ENCODE measurements at places on chromosomes 12 and 14. TPM values are rescaled to one million over a fixed set of nuclear protein-coding genes. Genes with fewer than 3 reads are reported as not detected.

INHBE gene
- 2.0 TPM for total RNA-seq

MYBPC1 gene
- total RNA-seq: not detected

GRCh38 chr12:3247629-3248161 lies 170.5 kb downstream of the TSPAN9 start:
- no peak for DNase-seq
- H3K27ac ChIP-seq: no peak overlapping the region
- H3K4me3 ChIP-seq: no peak overlapping the region
- peaks cover 4% of the 10 kb centered on the region for H3K36me3 ChIP-seq
- H3K27me3 ChIP-seq: no peaks in the 10 kb centered on the region

GRCh38 chr12:98698603-98699463 lies 53.7 kb downstream of the APAF1 start:
- no peak overlapping the region for H3K4me3 ChIP-seq
- H3K27ac ChIP-seq: no peak overlapping the region
- H3K27me3 ChIP-seq: no peaks in the 10 kb centered on the region
- H3K36me3 ChIP-seq: peaks cover 11% of the 10 kb centered on the region
- no peak for DNase-seq

GRCh38 chr12:80952443-80952842 lies 14.7 kb upstream of the LIN7A start:
- no peak overlapping the region for H3K4me3 ChIP-seq
- no peak for DNase-seq

DNA sequence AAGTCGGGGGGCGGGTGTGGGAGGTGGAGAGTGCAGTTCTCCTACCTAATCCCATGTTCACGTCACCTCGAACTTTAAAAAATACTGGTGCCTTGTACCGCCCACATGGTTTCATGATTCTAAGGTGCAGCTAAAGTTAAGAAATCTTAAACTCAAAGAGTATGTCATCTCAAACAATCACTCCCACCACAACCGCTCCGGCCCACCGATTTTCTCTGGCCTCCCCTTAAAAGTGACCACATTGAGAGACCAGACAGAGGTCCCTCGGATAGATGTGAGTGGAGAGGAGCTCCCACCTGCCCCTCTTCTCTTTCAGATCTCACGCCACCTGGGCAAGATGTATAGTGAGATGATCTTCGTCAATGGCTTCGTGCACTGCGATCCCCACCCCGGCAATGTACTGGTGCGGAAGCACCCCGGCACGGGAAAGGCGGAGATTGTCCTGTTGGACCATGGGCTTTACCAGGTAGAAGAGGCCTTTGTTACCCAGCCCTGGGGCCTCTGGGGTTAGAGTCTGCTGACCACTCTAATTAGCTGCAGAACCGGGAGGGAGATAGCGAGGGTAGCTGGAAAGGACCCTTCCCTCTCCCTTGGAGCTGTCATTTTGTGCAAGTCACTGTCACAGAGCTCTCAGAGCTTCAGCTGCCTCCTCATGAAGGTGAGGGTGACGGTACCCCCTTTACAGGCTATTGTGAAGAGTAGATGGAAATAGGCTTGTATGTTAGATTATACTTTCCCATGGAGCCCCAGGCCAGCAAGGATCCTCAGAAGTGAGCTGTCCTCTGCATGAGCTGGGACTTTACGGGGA lies 124.4 kb downstream of the ADCK1 start:
- H3K4me3 ChIP-seq: no peak overlapping the region
- H3K27me3 ChIP-seq: no peaks in the 10 kb centered on the region
- peaks cover 3% of the 10 kb centered on the region for H3K4me1 ChIP-seq
- no peak for DNase-seq
- peaks cover 5% of the 10 kb centered on the region for H3K36me3 ChIP-seq

PRKAB1 gene
- total RNA-seq: 44.7 TPM

DNA sequence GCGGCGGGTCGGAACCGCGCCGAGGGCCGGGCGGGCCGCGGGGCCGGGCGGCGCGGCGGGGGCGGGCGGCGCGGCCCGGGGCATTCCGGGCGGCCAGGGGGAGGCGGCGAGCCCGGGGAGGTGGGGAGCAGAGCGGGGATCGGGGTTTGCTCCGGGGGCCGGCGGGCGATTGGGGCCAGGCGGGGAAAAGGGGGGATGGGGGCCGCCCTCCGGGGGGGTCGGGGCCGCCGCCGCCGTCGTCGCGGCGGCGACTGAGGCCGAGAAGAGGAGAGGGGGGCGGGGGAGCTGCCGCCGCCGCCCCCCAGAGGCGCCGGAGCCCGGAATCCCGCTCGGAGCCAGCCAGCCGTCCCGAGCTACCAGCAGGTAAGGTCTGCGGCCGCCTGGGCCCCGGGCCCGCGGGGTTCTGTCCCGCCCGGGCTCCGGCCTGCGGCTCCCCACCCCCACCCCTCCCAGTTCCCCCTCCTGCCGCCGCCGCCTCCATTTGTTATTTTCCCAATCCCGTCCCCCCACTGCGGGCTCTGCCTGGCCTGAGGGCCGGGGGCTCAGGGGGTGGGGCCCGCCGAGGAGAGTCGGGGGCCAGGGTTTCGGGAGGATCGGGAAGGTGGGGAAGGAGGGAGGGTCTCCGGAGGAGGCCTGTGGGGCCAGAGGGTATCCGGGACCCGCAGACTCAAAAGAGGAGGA lies 403 bp downstream of the ATN1 start:
- H3K4me1 ChIP-seq: peaks cover 65% of the 10 kb centered on the region
- H3K27me3 ChIP-seq: no peaks in the 10 kb centered on the region
- peak overlapping the region; percentile 95 for H3K27ac ChIP-seq

DNA sequence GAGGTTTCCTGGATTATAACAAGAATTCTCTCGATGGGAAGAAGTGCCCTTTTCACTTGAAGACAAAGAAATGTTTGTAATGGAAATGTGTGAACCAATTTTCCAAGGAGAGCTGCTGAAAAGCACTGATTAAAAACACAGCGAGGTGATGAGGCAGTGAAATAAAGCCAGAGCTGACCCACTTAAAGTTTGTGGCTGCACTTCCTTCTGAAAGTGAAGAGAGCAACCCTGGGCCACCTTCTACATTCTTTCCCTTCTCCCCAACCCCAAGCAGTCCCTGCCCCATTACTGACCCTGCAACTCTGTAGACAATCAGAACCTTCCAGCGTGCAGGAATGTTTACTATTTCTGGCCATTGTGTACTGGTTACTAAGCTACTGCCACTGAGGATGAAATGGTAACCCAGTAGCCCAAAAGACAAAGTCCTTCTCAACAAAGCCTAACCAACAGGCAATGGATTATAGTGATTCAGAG lies 173.9 kb downstream of the TTC7B start:
- H3K27me3 ChIP-seq: no peaks in the 10 kb centered on the region
- no peak overlapping the region for H3K4me3 ChIP-seq
- peaks cover 9% of the 10 kb centered on the region for H3K36me3 ChIP-seq
- peaks cover 18% of the 10 kb centered on the region for H3K4me1 ChIP-seq

TCL1B gene
- total RNA-seq: not detected

NGB gene
- not detected for total RNA-seq

DNA sequence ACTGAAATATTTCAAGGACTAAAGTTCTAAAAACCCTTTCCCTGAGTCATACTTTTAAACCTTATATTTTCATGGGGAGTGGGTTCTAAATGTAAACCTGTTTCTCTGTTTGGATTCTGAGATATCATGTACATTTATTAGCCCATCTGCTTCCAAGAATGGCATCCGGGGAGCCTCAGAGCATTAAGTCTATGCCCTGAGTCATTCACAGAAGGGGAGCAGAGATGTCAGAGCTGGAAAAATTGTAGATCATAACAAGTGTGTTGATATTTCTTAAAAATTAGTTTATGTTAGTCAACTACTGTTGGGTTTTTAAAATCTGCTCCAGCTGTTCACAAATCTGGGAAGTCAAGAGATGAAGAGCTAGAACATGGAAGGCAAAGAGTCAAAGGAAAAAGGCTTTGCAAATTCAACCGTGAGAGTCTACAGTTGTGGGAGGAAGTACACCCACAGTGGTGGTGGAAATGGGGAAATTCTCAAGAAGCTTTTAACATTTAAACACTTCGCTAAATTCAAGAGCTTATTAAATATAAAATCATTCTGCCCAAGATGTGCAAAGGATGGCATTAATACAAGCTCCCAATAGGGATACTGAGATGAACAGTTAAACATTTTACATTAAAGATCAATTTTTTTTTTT lies 70.5 kb upstream of the FLRT2 start:
- no peaks in the 10 kb centered on the region for H3K27me3 ChIP-seq
- DNase-seq: no peak
- H3K4me1 ChIP-seq: peaks cover 19% of the 10 kb centered on the region

GRCh38 chr12:53044896-53045695 lies 4.8 kb upstream of the TNS2 start:
- H3K36me3 ChIP-seq: peaks cover 7% of the 10 kb centered on the region
- peaks cover 39% of the 10 kb centered on the region for H3K4me1 ChIP-seq
- no peaks in the 10 kb centered on the region for H3K27me3 ChIP-seq
- peak overlapping the region; percentile 93 for H3K4me3 ChIP-seq

GRCh38 chr14:99234961-99235571 lies 36.9 kb downstream of the BCL11B start:
- H3K4me1 ChIP-seq: peaks cover 12% of the 10 kb centered on the region
- peaks cover 34% of the 10 kb centered on the region for H3K27me3 ChIP-seq
- peak overlapping the region; percentile 68 for H3K4me3 ChIP-seq
- peak overlapping the region; percentile 47 for H3K27ac ChIP-seq
- H3K36me3 ChIP-seq: no peaks in the 10 kb centered on the region
- DNase-seq: no peak

ACSS3 gene
- total RNA-seq: 15.9 TPM

ACOT4 gene
- total RNA-seq: 1.3 TPM

SYCP3 gene
- total RNA-seq: not detected

GRCh38 chr12:11578461-11578993 lies 70.9 kb upstream of the ETV6 start:
- no peaks in the 10 kb centered on the region for H3K4me1 ChIP-seq
- peaks cover 15% of the 10 kb centered on the region for H3K27me3 ChIP-seq
- H3K36me3 ChIP-seq: peaks cover 4% of the 10 kb centered on the region
- H3K27ac ChIP-seq: no peak overlapping the region

- DNase-seq: no peak
- no peaks in the 10 kb centered on the region for H3K27me3 ChIP-seq
- H3K27ac ChIP-seq: no peak overlapping the region
- no peak overlapping the region for H3K4me3 ChIP-seq
These were observed 361.2 kb downstream of the ATP23 start for GRCh38 chr12:58302487-58303011.

HOXC11 gene
- not detected for total RNA-seq

DNA sequence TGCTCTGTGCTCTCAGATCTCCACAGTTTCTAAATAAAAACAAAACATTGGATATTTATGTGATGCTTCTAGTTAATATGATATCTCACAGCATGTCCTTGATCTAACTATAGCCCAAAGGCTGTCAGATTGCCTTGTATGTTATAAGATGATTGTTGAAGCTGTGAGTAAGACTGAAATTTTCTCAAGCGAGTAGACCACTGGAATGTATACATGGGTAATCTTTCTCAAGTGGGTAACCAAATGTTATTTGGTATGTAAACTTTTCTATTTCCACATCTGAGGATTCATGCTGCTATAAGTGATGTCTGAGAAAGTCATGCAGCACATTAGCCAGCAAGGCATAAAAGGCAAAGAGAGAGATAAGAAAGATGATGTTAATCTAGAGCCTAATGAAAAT lies 886.7 kb downstream of the NRXN3 start:
- H3K4me3 ChIP-seq: no peak overlapping the region
- no peaks in the 10 kb centered on the region for H3K4me1 ChIP-seq
- no peak for DNase-seq
- H3K36me3 ChIP-seq: no peaks in the 10 kb centered on the region
- H3K27me3 ChIP-seq: peaks cover 2% of the 10 kb centered on the region

DNA sequence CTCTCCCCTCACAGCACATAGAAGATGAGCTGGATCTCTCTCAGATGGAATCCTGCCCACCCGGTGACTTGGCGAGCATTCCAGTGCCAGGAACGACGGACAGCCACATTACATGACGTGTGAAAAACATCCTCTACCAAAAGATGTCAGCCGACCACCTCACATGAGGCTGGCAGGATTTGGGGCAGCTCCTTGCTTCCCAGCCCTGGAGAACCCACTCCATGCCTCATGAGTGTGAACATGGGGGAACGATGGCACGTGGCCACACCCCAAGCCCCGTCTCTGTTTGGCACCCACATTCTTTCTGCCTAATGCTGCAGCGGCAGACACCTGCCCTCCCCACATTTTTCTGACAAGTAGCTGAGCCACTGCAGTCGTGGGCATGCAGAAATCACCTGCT lies 202.5 kb downstream of the CALM1 start:
- no peak overlapping the region for H3K27ac ChIP-seq
- H3K36me3 ChIP-seq: no peaks in the 10 kb centered on the region
- DNase-seq: no peak
- peaks cover 7% of the 10 kb centered on the region for H3K4me1 ChIP-seq
- no peaks in the 10 kb centered on the region for H3K27me3 ChIP-seq

- H3K36me3 ChIP-seq: no peaks in the 10 kb centered on the region
- H3K27me3 ChIP-seq: peaks cover 67% of the 10 kb centered on the region
- H3K4me1 ChIP-seq: peaks cover 29% of the 10 kb centered on the region
These were observed 94.0 kb downstream of the TSPAN9 start for GRCh38 chr12:3171195-3171591.

DNA sequence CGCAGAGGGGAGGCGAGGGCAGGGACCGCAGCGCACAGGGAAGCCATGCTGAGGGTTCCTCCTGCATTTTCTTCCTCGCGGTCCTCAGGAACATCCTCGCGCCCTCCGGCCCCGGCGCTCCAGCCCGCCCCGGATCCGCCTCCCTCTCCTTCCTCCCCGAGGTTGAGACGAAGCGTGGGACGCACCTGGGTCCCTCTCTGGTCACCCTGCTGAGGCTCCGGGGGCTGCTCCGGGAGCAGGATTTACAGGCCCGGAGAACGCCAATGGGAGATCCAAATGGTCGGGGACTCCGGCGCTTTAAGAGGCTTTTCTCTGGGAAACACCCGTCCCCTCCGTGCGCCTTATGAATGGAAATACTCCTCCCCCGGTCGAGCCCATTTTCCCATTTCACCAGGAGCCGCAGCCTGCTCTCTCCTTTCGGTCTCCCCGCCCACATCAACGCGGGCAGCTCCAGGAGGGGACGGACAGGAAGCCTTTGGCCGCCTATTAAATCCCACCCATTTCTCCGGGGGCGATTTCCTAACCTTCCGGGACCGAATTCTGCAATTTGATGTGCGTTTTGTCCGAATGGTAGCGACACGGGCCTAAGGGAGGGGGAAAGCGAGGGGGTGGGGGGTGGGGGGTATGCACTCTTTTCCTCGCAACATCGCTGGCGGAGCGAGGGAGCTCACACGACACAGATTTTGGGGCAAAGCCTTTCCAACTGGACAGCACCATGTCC lies at the start of gene UNC79:
Gene UNC79 (plus strand): TSS at position 625 of the 721 bp plus-strand sequence. CDS start 91 bp downstream, at position 716.
- no peaks in the 10 kb centered on the region for H3K36me3 ChIP-seq
- peaks cover 6% of the 10 kb centered on the region for H3K4me1 ChIP-seq
- peaks cover 51% of the 10 kb centered on the region for H3K27me3 ChIP-seq
- peak; percentile 25 for DNase-seq
- peak within 1 kb of the TSS; percentile 72 for H3K4me3 ChIP-seq
- no peak within 1 kb of the TSS for H3K27ac ChIP-seq

OAS2 gene
- total RNA-seq: not detected

PPP4R3A gene
- total RNA-seq: 119 TPM

RFX4 gene
- total RNA-seq: not detected

- DNase-seq: no peak
- H3K4me3 ChIP-seq: peak overlapping the region; percentile 87
- peak overlapping the region; percentile 79 for H3K27ac ChIP-seq
These were observed 2.4 kb downstream of the ACVR1B start for GRCh38 chr12:51953864-51954263.

GRCh38 chr12:121467638-121468498 lies 68.0 kb downstream of the RNF34 start:
- peak overlapping the region; percentile 64 for H3K4me3 ChIP-seq
- H3K27me3 ChIP-seq: no peaks in the 10 kb centered on the region

GRCh38 chr14:74959596-74960180 lies 4.3 kb upstream of the PGF start:
- H3K36me3 ChIP-seq: no peaks in the 10 kb centered on the region
- peaks cover 54% of the 10 kb centered on the region for H3K27me3 ChIP-seq
- DNase-seq: no peak
- H3K4me3 ChIP-seq: no peak overlapping the region
- H3K27ac ChIP-seq: no peak overlapping the region
- H3K4me1 ChIP-seq: peaks cover 8% of the 10 kb centered on the region

PROX2 gene
- total RNA-seq: not detected

ASIC1 gene
- total RNA-seq: 5.7 TPM

Measured in progenitor cell of endocrine pancreas (in vitro differentiated cells).